ENCODE measurements at places on chromosomes 13 and 19.

- no peak for DNase-seq
Measured at GRCh38 chr13:39682788-39683187, 27.3 kb downstream of the COG6 start.

GRCh38 chr19:16289594-16289993 is 35.0 kb upstream of the KLF2 start:
- no peak for DNase-seq

- DNase-seq: no peak
Measured at GRCh38 chr19:10408511-10409283, 5.4 kb upstream of the CDC37 start.

DNA sequence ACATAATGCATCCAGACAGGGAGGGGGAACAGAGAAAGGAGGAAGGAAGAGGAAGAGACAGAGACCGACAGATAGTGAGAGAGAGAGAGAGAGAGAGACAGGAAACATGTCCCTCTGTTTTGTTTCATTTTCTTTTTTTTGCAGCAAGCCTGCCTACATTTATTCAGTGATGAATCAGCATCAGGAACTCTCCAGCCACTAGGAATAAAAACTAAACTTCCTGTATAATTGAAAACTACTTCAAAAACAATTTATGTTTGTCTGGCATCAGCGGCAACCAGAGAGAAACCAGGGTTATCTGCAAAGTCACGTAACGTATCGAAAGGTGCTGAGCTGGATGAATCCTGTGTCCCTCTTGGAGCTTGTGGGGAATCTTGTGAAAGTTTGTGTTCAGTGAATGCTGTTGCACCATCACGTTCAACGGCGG is 148.6 kb upstream of the SOX21 start:
- no peak for DNase-seq

GRCh38 chr19:48591021-48591420 is 15.5 kb upstream of the SPACA4 start:
- DNase-seq: no peak
